Activated CD4-positive, alpha-beta T cell treated with anti-CD3 and anti-CD28 coated beads, Interleukin-2, amount 50 U/mL, for 48 hours (primary cell): ENCODE measurements at places on chromosomes 4 and X.

- DNase-seq = no peak
Observed at GRCh38 chrX:134647477-134647877, 10.8 kb downstream of the PLAC1 start.

- no peak for DNase-seq
Observed at GRCh38 chrX:118724365-118724764, 3.0 kb upstream of the IL13RA1 start.

DNA sequence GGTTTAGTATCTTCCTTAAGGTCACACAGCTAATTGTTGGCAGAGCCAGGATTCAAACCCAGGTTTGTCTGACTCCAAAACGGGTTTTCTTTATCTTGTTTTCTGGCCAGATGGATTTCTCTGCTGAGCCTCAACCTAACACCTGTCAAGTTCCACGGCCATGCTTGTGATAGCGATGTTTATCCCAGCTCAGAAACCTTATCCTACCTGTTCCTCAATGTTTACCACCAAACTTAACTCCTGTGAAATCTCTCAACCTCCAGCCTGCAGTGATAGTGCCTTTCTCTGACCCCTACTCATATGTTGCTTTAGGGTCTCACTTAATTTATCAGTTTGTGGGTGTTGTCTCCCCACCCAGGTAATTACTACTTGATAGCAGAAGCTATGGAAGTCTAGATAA lies 246.0 kb downstream of the DCTD start:
- no peak for DNase-seq

DNA sequence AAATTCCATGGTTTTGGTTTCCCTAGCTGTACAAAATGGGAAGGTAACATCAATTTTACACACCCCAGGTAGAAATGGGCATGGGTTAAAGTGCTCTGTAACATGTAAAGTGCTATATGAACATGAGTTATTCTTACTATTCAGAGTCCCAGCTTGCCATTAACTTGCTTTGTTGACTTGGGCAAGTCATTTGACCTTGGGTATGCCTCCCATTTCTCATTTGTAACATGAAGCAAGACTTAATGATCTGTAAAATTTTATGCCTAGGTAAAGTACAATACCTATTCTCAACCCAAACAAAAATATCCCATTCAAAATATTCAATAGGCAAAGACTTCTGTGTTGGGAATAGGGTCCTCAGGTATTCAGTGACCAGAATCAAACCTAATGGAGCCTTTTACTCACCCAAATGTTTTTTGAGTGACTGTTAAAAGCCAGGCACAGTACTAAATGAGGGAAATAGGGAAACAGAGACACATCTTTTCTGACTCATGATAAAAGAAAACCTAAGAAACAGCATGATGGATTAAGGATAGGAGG lies 126.6 kb downstream of the SH3RF1 start:
- no peak for DNase-seq

DNA sequence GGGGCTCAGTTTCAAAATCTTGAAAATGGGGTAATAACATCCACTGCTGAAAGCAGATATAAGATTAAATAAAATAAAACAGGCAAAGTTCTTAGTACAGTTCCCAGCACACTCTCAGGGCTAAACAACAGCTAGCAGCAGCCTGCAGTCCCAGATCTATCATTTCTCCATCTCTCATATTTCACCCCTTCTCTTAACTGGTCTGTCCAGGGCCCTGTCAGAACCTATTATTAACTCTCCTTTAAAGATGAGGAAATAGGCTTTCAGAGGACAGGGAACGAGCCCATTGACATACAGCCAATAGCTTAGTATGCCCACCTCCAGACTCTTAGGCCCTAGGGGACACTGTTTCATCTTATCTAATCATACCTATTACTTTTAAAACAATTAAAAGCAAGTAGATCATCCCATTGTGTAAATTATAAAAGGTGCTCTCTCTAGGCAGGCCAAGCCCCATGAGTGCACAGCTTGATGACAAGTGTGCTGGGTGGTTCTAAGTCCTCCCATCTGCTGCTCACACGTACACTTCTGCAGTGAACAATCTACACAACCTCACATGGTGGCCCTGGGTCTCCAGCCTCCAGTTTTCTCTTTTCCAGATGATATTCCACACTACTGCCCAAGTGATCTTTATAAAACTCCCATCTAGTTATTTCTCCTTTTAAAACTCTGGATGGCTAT lies 119.0 kb downstream of the APBB2 start:
- DNase-seq = no peak

DNA sequence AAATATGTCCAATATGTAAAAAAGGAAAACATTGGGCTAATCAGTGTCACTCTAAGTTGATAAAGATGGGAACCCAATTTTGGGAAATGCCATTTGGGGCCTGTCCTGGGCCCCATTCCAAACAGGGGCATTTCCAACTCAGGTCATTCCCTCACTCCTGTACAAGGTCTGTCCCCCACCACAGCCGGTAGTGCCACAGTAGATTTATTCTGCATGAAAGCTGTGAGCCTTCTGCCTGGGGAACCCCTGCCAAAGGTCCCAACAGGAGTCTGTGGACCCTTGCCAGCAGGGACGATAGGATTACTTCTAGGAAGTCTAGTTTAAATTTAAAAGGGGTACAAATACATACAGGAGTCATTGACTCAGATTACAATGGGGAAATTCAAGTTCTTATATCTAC lies 317.6 kb upstream of the GNPDA2 start:
- no peak for DNase-seq

DNA sequence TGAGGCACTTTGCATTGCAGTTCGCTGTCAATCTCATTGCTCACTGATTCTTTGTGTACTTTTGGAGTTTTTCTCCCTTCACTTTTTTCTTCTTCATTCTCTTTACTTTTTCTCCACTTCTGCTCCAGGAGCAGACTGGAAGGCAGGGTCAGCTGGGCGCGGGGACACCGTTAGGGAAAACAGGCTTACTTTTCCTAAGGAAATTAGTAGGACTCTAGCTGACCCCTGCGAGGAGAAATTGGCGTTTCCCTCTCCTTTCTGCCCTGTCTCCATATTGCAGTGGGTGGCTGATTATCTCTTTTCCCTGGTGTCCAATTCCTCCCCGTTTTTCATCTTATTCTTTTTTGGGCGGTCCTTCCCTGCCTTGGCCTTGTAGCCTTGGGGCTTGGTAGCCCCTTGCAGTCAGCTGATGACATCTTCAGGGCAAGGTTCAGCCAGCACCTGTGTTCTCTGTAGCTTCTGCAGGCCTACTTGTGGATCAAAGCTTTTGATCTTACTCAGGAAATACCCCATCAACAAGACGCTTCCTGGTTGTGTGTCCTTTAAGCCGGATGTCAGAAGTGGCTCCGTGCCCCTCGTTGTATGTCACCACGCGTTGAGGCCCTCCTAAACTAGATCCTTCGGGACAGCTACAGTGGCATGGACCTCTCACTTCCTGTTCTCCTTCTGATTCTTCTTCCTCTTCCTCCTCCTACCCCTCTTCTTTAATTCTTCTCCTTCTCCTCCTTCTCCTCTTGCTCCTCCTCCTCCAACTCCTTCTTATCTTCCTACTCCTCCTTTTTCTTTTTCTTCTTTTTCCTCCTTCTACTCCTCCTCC lies 36.1 kb downstream of the NBDY start:
- no peak for DNase-seq
